ENCODE measurements at places on chromosomes 3 and 15. TPM values are rescaled to one million over a fixed set of nuclear protein-coding genes. Genes with fewer than 3 reads are reported as not detected.

- DNase-seq: no peak
These were observed 21.6 kb downstream of the CCDC80 start for GRCh38 chr3:112619295-112619694.

DNA sequence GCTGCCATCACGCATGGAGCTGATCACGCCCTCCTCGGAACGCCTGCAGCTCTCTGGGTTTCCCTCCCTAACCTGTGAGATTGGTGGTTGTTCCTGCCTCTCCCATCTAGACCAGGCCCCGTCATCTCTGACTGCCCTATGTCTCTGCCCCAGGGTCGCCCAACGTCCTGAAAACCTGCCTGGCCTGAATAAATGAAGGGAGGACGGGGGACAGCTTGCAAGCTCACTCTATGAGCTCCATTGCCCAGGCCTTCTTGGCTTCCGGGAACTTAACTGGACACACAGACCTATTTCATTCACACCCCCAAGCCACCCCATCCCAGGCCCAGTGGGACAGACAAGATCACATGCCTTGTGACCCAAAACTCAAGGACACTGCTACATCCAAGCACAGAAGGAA is 274.2 kb downstream of the XXYLT1 start:
- DNase-seq: no peak

GRCh38 chr3:69204315-69204957 is 82.0 kb upstream of the LMOD3 start:
- no peak for DNase-seq

DNA sequence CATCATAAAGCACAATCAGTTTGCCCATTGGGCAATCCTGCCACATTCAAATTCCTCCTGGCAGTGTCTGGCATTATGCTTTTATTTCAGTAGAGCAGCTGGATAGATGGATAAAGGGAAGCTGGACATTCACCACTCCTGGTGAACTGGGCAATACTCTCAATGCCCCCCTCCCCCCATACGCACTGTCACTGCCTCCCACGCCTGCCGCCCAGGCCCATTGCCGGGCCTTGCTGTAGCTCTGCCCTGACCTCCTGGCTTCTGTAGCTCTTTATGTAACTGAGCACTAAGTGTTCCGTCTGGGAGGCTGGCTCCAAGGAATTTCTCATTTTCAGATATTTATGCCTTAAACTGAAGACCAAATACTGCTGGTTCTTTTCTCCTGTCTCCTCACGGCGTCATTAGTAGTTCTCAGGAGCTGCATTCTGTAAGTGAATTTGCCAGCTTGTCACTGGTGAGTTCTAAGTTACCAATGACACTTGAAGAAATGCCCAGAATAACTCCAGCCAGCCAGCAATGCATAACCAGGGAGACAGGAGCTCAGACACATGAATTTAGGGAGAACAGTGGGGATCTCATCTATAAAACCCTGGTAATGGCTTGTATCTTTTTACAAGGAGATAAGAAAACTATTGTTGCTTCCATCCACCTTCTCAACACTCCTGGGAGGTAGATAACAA is 25.5 kb upstream of the RASGRF1 start:
- no peak for DNase-seq

- no peak for DNase-seq
These were observed 706.3 kb downstream of the PDCD6IP start for GRCh38 chr3:34504775-34505174.

- no peak for DNase-seq
These were observed 59.9 kb upstream of the LRTM1 start for GRCh38 chr3:54987719-54988118.

- DNase-seq: peak; percentile 40
These were observed 736.3 kb upstream of the ARRDC4 start for GRCh38 chr15:97224191-97224641.

- no peak for DNase-seq
These were observed 398.7 kb downstream of the SHQ1 start for GRCh38 chr3:72449551-72449950.

DNA sequence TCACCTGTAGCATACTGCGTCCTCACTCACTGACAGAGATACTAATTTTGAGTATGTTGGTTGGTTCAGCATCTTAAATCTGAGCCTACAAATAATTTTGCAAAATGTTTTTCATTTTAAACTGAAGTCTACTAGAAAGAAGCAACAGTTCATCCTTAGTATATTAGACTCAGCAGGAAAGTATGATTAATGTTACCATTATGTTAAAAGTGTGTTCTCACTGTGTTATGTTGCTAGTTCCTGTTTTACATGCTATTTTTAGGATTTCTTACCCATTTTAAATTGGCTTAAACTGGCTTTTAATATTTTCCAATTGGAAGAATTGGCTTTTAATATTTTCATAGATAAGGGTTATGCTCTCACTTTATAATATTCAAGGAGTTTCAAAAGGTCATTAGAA is 25.7 kb downstream of the ACKR4 start:
- no peak for DNase-seq

- DNase-seq: no peak
These were observed 155.4 kb upstream of the TPM1 start for GRCh38 chr15:62887113-62887570.

DNA sequence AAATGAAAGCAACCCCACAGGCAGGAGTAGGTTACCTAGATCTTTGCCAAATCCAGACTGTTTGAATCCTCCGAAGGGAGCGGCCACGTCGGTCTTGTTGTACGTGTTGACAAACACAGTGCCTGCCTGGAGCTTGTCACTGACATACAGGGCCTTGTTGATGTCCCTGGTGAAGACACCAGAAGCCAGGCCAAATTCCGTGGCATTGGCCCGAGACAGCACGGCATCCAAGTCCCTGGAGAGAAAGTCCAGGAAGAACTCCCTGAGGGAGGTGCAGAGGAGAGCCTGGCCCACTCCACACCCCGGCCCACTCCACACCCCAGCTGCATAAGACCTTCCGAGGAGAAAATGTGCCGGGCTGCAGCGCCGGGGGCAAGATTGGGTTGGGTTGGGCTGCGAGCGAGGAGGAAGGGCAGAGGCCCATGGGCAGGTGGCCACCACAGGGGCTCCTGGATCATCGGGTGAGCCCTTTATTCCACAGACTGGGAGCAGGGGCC is 21.8 kb upstream of the SLC41A3 start:
- DNase-seq: peak; percentile 53

DNA sequence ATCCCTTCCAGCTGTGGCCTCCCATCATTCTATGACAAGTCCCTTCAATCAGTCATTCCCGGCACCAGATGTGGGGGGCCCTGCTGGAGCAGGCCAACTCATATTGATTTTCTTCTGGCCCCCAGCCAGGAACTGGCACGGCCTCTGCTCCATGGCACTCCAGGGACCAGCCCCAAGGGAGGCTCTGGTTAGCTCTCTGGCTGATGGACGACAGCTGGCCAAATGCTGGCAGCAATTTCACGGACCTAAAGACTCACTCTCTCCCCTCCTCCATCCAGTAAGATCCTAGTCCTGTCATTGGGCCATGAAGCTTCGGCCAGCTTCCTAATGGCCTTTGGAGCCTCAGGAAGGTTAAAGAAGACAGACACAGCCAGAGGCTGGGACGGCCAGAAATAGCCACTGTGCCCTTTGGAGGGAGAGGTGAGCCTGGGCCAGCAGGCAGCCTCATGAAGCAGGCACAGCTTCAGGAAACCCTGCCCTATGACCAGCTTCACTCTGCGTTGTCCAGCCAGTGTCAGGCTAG is 131.0 kb downstream of the MEX3B start:
- peak; percentile 60 for DNase-seq

DNA sequence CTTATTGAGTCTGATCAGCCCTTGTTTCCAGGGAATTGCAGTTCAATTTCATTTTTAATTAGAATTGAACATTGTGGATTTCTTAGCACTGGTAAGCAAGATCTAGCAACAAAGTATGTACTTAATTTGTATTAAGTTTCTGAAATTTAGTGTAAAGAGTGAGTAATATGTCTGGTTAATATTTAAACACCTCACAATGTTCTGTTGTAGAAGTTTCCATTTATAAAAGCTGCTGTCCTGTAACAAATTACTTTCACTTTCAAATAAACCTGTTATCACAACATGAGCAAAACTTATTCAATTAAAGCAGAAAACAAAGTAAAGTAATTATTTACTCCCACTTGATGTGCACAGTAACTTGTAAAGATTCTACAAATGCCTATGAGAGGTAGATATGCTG is 448.5 kb downstream of the NAALADL2 start:
- no peak for DNase-seq

GRCh38 chr3:151964743-151965142 is 91.3 kb downstream of the SUCNR1 start:
- DNase-seq: no peak

DNA sequence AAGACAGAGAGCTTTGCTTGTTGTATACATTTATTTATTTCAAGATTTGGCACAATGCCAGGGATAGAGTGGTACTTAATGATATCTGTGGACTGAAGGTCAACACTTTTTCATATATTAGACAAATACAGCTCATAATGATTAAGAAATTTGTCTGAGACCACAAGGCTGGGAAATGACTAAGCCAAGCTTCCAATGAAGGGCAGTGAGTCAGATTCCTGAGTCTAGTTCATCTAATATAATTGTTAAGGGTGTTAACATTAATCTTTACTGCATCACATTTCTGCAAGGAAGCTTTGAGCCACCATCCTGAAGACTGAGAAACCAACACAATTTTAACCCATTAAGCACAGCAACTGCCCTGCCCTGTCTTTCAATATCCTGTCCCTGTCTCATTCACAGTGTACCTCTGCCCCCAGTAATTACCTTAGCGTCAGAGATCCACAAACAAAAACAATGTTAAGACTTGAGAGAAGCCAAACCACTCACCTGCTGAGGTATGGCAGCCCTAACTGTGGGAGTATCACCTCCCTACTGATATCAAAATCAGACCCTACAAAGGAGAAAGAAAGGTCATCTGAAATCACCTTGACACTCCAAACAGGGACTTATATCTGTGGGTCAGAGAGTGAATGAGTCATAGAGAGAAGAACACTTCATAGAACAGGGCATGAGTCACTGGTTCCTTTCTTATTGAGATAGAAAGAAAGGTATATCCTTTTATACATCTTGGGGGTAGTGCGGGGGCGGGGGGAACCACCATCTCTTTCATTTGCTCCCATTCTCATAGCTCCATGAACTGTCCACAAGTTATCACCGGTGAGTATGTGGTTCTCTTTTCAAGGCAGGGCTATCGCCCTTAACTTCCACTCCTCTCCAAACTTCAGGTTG is 74.7 kb downstream of the MAGI1 start:
- no peak for DNase-seq

GRCh38 chr3:137770066-137770834 is 6.1 kb downstream of the SOX14 start:
- no peak for DNase-seq

- DNase-seq: no peak
These were observed 241.8 kb downstream of the CTNNB1 start for GRCh38 chr3:41441139-41441538.

GRCh38 chr3:76502076-76502475 is 537.8 kb upstream of the ROBO2 start:
- DNase-seq: no peak

GRCh38 chr3:123082370-123083065 is 15.7 kb downstream of the PDIA5 start:
- DNase-seq: no peak

- no peak for DNase-seq
These were observed 801 bp upstream of the NGRN start for GRCh38 chr15:90264671-90265070.

DNA sequence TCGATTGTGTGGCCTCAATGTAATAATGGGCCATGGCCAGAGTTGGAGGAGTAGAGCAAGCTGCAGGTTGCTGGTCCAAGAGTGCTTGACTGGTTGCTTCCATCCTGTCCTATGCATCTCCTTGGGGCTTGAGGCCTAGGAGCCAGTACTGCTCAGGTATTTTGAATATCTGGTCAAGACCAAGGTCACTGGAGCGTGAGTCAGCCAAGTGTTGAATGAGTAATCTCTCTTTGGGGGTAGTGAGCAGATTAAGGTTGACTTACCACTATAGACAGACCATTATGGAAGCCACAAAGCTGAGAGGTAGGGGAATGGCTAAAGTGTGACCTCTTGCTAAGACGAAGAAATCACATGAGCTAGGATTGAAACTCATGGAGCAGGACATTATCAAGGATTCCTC is 9.4 kb upstream of the PARP6 start:
- DNase-seq: no peak

DNA sequence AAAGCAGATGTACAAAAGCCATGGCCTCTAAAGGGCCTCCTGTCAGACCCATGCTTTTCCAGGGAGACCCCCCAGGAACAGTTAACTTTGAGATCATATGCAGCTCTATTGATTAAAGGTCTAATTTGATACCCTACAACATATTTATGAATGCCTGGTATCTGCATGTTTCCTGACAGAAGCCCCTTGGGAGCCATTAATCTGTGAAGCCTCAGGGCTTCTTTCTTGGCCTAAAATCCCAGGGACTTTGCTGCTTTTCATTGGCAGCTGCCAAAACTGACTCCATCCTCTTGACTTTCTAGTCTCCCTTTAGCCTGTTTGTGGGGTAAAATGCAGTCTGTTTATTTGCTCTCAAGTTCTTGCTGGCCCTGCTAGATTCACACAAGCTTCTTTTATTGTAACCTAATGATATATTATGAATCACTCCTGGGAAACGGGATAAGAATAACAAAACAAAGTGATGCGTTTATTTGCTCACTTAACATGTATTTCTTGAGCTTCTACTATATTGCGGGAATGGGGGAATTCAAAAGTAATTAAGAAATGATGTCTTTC is 257.0 kb downstream of the LSAMP start:
- DNase-seq: no peak

DNA sequence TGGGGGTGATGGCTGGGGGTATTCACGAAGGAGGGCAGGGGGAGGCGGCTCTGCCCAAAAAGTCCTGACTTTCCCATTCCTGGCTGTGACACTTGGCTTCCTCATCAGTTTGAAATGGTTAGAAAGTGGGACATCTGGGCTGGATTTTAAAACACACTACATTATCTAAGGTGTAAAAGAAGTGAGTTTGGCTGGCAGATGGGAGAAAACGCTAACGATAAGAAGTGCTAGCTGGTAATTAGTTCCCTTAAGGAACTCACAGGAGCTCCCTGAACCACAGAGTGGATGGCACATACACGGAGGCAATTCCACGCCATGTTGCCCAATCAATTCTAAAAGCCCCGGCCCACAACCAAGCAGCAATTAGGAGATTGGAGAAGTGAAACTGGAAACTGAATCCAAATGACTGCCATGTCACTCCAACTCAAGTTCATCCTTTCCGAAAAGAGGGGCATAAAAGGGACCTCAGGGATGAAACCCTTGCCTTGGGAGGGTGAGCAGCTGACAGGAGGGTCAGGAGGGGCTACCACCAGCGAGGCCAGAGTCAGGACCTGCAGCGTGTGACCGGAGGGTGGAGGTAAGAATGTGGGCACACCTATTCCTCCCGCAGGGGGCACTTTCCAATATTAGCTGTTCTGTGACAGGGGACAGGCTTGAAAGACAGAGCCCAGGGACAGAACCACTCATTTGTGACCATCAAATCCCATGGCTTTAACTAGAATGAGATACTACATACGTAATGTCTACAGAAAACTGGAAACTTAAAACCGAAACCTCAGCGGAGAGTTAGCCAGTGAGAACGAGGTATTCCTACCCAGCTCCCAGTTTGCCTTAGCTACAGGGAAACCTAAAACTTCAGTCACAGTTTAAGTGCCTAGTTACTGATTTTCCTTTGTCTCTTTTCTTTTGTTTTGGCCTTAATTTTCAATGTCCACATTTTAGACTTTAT is 95.3 kb upstream of the OXTR start:
- no peak for DNase-seq

The PARP3 gene
- polyA plus RNA-seq: 9.9 TPM

The UPK1B gene
- 0.05 TPM for polyA plus RNA-seq

The KIF15 gene
- 1.2 TPM for polyA plus RNA-seq

The KBTBD8 gene
- 3.0 TPM for polyA plus RNA-seq

The ACTC1 gene
- polyA plus RNA-seq: 33.5 TPM

The CGNL1 gene
- 0.18 TPM for polyA plus RNA-seq

The GOLGA8M gene
- polyA plus RNA-seq: 0.14 TPM

The PP2D1 gene
- not detected for polyA plus RNA-seq

The FBXO40 gene
- polyA plus RNA-seq: 14.1 TPM

The RGMA gene
- polyA plus RNA-seq: 187 TPM

Data from psoas muscle (tissue), 8 donors.